Fibroblast of the conjunctiva (primary cell): ENCODE measurements at places on chromosomes 16 and 17.

DNA sequence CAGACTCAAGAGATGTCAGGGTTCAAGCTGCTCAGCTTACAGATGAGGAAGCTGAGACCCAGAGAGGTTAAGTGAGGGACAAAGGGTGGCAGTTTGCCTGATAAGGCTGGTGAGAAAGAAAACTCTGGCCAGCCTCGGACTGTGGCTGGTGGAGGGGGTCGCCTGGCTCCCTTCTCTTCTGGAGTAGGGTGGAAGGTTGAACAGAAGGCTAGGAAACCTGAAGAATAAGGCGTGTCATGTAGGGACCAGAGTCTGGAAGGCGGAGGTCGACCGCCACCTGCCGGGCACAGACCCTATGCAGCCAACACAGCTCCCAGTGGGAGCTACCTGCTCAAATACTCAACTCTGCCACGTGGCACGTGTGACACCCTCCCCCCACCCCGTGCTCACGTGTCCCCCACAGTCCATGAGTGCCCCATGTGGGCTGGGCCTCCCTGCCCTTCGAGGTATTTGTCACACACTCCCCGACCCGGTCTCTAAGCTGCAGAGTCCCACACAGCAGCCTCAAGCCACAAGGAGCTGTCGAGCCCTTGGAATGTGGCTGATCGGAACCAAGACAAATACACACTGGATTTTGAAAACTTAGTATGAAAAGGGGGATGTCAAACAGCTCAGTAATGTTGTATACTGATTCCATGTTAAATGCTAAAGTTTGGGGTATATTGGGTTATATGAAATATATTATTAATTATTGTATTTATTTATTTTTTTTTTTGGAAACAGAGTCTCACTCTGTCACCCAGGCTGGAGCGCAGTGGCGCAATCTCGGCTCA, 11.8 kb downstream of the HID1 start:
- no peak for DNase-seq

GRCh38 chr17:64448665-64449512, at the start of gene MILR1:
Gene MILR1, plus strand, starts transcription at chr17:64449115. Its CDS starts 54 bp downstream, at chr17:64449169.
- DNase-seq = peak; percentile 89

DNA sequence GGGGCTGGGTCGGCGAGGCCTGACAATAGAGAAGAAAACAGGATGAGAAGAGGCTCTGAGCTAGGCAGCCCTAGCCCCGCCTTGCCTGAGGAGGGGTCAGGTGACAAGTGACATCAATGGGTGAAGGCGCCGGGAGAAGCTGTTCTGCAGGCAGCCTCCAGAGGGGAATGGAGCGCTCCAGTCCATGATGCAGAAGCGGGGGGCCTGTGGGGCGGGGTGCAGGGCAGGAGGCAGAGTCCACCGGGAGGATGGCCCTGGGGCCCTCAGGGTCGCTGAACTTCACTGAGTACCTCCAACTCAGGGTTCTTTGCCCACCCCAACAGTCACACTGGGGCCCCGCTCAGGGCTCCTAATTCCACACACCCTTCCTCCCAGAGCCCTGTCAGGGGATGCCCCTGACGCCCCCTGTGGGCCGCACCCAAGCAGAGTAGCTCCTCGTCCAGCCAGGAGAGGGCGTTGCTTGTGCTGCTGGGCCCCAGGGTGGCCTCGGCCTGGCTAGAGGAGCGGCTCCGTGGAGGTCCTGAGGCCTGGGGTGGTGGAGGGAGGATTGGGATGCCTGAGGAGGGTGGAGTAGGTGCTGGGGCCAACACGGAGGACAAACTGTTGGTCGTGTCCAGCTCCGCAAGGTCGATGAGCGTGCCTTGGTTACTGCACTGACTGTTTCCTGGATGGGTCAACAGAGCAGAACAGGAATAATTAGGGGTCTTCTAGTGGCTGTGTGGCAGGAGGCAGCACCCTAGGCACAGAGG, 20.8 kb downstream of the GGA3 start:
- DNase-seq = no peak

GRCh38 chr16:8964462-8964861, 756 bp upstream of the USP7 start:
- no peak for DNase-seq

DNA sequence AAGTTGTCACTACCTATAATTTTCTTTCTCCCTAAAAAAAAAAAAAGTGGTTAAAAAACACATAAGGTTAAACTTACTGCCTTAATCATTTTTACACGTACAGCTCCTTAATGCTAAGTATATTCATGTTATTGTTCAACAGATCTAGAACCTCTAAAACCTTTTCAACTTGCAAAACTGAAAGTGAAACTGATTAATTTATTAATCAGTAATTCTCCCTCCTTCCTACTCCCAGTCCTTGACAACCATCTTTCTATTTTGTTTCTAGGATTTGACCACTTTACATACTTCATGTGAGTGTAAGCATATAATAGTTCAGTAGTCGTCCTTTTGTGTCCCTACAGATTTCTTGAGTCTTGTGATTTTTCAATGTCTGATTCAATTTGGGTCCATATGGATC, 251.4 kb upstream of the KIF2B start:
- no peak for DNase-seq

DNA sequence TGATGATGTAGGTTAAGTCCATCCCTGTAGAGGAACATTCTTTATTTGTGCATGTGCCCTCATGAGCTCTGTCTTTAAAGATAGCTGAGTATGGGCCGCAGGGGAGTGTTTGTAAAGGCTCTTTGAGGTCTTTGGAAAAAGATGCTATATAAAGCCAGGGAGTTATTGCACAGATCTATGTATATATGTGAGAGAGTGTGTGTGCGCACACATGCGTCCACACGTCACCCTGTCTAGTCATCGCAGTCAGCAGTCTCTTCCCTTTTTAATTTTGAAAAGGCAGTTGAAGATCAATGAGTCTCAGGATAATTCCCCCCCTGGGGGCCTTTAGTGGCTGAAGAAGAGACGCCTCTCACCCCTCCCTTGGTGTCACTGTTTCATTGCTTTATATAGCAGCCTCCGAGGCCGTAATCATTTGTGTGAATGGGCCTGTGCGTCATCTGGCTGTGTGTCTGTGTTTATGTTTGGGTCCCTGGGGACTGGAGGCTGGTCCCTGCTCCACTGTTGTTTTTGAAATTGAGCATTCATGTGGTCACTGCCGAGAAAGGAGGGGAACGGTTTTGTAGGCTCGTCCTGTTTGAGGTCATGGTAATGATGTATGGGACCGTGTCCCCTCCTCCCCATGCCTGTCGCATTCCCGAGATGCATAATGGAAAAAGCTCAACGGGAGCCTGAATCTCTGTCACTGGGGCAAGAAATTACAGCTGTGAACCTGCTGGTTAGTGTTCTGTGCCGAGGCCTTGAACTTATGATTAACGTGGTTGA, 143.9 kb downstream of the SNX29 start:
- DNase-seq = peak; percentile 14

- no peak for DNase-seq
Measured at GRCh38 chr16:64910356-64910755, 211.5 kb downstream of the CDH11 start.
